Stimulated activated CD4-positive, alpha-beta T cell treated with anti-CD3 and anti-CD28 coated beads, Interleukin-2, amount 100 ng/mL, for 48 hours (primary cell): ENCODE measurements at places on chromosomes 13 and 19.
A peak's percentile ranks its signal among the peaks of the same experiment; 100 is the strongest.

GRCh38 chr13:41409611-41410010, 47.7 kb upstream of the RGCC start:
- DNase-seq: no peak

DNA sequence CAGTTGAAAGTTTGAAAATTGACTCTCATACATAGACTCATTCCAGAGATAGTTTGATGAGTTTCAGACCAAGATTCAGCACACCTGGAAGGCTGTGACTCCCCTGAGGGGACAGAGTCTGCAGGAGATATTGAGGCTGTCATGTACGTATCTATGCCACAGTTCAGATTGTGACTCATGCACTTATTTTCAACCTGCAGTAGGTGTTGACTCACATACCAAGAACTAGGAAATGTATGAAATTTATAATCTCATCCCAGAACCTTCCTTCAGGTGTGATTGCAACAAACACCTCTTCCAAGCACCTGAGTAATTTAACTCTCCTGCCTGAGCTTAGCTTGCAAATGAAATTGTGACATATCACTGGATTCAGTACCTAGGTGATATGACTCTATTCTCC, 64.4 kb upstream of the ZNF43 start:
- DNase-seq: no peak

DNA sequence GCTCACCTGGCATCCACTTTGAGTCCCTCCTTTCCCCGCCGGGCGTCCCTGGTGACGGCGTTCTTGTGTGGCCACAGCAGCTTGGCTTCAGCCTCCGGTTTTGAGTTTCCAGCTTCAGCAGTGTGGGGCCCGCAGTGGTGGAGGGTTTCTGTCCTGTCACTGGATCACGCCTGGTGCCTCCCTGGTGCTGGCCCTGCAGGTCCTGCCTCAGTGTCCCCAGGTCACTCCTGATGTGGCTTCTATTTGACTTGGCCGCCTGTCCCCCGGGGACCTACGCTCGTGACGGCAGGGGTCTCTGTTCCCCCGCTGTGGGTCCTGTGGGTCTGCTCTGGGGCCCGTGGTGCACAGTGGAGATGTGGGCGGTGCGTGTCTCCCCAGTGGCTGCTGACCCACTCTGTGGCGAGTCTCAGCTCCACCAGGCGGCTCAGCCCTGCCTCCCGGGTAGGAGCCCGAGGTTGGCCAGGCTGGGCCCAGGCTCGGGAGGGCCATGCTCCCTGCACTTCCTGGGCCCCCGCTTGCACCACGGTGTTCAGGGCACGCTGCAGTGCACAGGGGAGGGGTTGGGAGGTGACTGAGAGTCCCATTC, 1.9 kb downstream of the ATP4B start:
- no peak for DNase-seq

GRCh38 chr13:98476538-98476966, 100.4 kb downstream of the STK24 start:
- DNase-seq: peak; percentile 78

DNA sequence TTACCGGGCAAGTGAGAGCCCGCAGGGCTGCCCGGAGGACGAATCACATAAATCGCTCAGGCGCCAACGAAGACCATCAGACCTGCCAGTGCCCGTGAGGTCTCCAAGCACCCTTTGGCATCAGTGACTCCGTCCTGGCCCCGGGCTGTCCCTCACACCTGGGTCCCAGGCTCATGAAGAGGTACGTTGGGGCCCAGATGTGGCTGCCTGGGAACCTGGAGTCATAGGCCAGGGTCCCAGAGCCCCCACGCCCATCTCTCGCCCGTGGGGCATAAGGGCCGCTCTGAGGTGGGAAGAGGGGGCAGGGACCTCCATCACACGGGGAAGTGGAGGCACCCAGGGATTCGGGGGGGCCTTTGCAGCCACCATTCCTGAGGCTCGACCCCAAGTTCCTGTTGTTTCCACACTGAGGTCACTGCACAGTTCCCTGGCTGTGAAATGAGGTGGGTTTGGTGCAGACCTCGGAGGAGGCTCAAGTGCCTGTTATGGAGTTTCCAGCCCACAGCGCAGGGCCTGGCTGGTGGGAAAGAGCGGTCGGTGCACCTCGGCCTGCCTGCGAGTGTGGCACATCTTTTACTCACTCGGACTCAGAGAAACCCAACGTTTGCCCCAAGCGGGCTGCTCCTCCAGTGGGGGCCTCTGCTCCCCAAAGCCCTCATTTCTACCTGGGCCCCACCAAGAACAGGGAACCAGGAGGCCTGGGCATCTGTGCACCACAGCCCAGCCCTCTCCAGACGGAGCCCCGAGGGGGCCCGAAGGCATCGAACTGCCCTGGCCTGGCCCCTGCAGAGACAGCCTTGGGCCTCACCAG, 35.9 kb upstream of the C13orf46 start:
- DNase-seq: no peak

DNA sequence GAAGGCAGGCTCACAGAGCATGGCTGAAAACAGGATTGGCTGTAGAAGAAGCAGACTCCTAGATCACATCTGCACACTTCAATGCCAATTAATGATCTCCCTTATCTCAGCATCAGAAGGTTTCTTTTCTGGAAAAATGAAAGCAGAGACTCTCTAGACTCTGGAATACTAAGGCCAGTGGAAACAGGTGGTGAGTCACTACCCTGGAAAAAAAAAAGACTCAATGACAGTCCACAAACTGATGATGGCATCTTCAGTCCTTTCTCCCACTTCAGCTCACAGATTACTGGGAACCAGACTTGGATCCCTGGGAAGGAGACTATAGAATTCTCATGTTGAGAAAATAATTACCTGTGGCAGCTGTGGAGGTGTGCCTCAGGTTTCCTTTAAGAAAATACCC, 47.5 kb upstream of the MBNL2 start:
- no peak for DNase-seq

DNA sequence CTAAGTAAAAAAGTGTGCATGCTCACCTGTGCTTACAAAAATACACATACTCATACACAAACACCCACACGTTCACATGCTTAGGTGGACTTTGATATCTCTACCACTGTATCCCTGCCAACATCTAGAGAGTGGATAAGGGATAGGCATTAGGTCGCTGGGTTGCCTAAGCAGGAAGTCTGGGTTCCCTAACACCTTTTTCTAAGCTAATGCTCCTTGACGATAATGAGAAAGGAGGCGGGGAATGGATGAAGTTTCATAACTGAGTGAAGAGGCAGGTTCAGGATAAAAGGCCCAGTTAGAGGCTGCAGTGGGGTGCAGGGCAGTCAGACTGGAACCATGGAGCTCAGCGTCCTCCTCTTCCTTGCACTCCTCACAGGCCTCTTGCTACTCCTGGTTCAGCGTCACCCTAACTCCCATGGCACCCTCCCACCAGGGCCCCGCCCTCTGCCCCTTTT, 41.9 kb upstream of the CYP2A7 start:
- DNase-seq: no peak

- no peak for DNase-seq
These were observed 4.1 kb upstream of the ZNF841 start for GRCh38 chr19:52099497-52100138.

GRCh38 chr13:43905435-43906031, 25.8 kb downstream of the LACC1 start:
- peak; percentile 18 for DNase-seq

DNA sequence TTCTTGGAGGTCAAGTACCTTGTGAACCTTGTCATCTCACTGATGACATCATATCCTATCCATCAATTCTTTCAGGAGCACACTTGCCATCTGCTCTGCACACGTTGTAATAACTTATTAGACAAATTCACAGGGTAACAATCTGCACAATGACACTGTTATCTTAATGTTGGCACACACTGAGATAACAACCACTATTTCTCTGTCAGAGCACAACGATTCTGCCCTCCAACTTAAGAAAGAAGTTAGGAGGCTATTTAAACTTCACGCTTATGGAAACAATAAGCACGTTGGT, 351.3 kb downstream of the DACH1 start:
- DNase-seq: no peak
